ENCODE measurements at places on chromosomes 7 and 10. TPM values are rescaled to one million over a fixed set of nuclear protein-coding genes. Genes with fewer than 3 reads are reported as not detected.

GRCh38 chr7:120460949-120461348, 188.0 kb downstream of the KCND2 start:
- peaks cover 6% of the 10 kb centered on the region for H3K36me3 ChIP-seq
- no peak overlapping the region for H3K27ac ChIP-seq
- H3K4me3 ChIP-seq = no peak overlapping the region
- DNase-seq = no peak
- H3K4me1 ChIP-seq = peaks cover 4% of the 10 kb centered on the region

The CYP3A7 gene
- total RNA-seq = not detected

- peaks cover 9% of the 10 kb centered on the region for H3K36me3 ChIP-seq
- H3K27ac ChIP-seq = no peak overlapping the region
- H3K4me1 ChIP-seq = peaks cover 2% of the 10 kb centered on the region
- no peaks in the 10 kb centered on the region for H3K27me3 ChIP-seq
- no peak for DNase-seq
- H3K4me3 ChIP-seq = no peak overlapping the region
Measured at GRCh38 chr7:3446786-3447185, 145.7 kb downstream of the SDK1 start.

DNA sequence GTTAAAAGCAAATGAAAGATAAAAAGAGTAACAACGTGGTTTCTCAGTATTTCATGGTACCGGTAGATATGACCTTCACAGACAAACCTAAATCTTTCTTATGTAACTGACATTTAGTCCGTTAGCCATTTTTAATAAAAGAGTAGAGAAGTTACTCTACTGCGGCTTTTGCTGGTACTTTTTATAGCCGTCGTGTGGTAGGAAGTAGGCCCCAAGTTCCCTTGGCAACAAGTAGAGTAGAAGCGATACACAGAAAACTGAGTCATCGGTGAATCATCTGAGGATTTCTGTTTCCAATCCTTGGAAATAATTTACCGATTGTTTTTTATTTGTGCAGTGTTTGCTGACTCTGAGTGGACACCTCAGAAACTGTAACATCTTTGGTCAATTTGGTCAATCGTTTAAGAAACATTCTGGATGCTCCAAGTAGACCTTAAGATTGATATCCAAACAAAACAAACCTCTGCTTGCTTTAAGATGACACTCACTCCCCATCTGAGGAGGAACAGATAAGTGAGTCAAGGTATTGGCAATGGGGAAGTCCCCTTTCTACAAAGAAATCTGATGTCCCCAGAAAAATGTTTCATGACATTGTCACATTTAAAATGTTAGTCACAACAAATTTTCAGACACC, 63.9 kb upstream of the AHR start:
- H3K27ac ChIP-seq = no peak overlapping the region
- no peak for DNase-seq
- no peaks in the 10 kb centered on the region for H3K36me3 ChIP-seq
- H3K4me1 ChIP-seq = no peaks in the 10 kb centered on the region
- H3K4me3 ChIP-seq = no peak overlapping the region

The CH25H gene
- total RNA-seq = 0.25 TPM

DNA sequence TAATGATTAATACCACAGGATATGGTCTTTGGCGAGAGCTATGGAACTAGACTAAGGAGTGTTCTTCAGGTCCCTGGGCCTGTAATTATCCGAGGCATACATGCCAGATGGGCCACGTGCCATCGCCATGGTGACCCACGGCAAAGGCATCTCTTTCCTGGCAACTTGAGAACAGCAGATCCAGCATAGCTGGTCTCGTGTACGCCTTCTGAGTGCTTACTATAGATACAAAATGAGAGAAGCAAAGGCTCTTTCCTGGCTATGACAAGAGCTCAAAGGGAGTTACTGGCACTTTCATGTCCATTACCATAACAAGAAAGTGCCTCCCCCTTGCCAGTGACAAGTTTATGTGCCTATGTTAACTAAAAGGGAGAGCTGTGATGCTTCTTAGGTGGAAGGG, 26.0 kb upstream of the GLI3 start:
- H3K4me3 ChIP-seq = no peak overlapping the region
- peaks cover 5% of the 10 kb centered on the region for H3K4me1 ChIP-seq
- DNase-seq = peak; percentile 44
- H3K27me3 ChIP-seq = peaks cover 2% of the 10 kb centered on the region
- no peak overlapping the region for H3K27ac ChIP-seq

DNA sequence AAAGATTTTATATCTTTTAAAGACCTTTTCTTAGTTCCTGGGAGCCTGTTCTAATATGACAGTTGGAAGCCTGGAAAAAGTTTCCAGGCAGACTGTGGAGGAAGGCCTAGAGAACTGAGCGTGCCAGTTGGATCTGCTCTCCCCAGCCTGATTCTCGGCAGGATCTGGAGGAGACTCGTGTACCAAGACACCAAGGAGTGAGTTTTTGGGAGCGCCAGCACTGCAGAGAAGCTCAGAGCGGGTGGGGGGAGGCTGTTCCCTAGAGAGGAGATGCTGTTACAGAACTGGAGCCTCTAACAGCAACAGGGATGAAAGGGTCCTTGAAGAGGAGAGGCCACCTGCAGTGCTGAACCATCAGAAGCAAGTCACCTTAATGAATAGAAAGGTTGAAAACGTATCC, 52.9 kb downstream of the LYZL2 start:
- H3K36me3 ChIP-seq = no peaks in the 10 kb centered on the region
- H3K4me1 ChIP-seq = peaks cover 4% of the 10 kb centered on the region
- H3K27ac ChIP-seq = no peak overlapping the region
- H3K4me3 ChIP-seq = no peak overlapping the region
- no peak for DNase-seq

GRCh38 chr10:124469956-124470484, 8.4 kb downstream of the LHPP start:
- DNase-seq = no peak
- no peaks in the 10 kb centered on the region for H3K36me3 ChIP-seq
- peaks cover 1% of the 10 kb centered on the region for H3K27me3 ChIP-seq
- H3K27ac ChIP-seq = no peak overlapping the region

- peaks cover 51% of the 10 kb centered on the region for H3K4me1 ChIP-seq
- peaks cover 1% of the 10 kb centered on the region for H3K27me3 ChIP-seq
- DNase-seq = no peak
Measured at GRCh38 chr10:32949221-32949678, 8.8 kb downstream of the ITGB1 start.

The MEIG1 gene
- total RNA-seq = not detected

DNA sequence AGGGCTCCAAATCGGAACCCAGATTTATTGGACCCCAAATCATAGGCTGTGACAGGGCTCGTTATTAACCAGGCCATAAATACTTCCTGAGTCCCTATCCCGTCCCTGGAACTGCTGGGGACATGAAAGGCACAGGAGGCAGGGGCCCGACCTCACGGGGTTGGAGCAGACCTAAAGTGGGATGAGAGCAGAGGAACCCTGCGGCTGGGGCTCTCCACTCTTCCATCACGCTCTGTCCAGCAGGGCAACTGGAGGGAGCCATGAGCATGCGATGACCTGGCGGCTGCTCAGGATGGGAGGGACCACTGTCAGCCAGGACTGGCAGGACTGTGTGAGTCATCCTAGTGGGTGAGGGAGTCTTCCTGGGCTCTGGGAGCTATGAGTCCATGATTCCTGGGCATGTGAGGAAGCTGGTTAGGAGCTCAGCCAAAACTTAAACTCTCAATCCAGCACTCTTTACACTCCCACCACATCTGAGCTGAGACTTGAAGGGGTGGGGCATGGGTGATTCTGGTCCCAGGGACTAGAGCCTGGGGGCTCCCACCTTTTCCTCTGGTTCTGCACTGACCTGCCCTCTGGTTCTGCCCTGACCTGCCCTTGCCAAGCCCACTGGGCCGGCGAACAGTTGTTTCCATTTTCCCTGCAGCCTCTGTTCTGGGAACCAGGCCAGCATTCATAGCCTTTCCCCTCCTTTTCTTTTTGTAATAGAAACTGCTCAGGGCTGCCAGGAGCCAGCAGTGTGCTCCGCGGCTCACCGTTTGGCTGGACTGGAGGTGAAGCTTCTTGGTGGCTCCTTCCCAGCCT, 47.1 kb downstream of the SYPL1 start:
- H3K27ac ChIP-seq = peak overlapping the region; percentile 84
- peaks cover 5% of the 10 kb centered on the region for H3K36me3 ChIP-seq
- no peaks in the 10 kb centered on the region for H3K27me3 ChIP-seq

- no peak for DNase-seq
- no peak overlapping the region for H3K27ac ChIP-seq
- no peaks in the 10 kb centered on the region for H3K36me3 ChIP-seq
Measured at GRCh38 chr7:77360104-77360503, 56.0 kb downstream of the GSAP start.

DNA sequence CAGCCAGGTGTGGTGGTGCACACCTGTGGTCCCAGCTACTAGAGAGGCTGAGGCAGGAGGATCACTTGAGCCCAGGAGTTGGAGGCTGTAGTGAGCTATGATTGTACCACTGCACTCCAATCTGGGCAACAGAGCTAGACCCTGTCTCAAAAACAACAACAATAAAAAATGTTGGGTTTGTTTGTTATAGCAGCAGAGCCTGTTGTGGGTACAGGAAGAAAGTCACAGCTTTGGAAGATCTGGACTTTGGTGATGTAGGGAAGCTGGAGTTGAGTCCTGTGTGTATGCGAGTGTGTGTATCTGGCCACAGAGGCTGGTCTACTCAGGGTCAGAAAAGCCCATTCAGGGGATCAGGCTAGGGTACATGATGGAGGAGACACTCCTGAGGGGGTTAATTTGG, 3.9 kb downstream of the GRID2IP start:
- H3K4me3 ChIP-seq = no peak overlapping the region
- H3K36me3 ChIP-seq = no peaks in the 10 kb centered on the region
- no peaks in the 10 kb centered on the region for H3K4me1 ChIP-seq
- H3K27me3 ChIP-seq = peaks cover 3% of the 10 kb centered on the region

The EVX1 gene
- total RNA-seq = 7.1 TPM

DNA sequence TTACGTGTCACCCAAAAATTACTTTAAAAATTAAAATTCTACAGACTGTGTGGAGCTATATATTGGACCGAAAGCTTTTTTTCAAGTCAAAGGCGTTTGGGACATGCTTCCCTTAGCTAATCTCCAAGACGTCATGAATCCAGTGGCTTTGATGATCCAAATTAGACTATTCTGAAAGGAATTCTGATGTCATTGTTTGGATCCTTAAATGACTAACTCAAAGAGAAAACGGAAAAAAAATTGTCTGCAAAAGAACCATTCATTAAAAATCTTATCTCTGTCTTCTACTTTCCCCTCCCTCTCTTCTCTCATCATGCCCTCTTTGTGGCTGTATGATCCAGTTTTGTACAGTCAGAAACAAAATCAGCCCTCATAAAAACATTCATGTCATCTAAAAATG, 161.8 kb downstream of the ETV1 start:
- no peak for DNase-seq
- H3K4me1 ChIP-seq = no peaks in the 10 kb centered on the region
- no peak overlapping the region for H3K4me3 ChIP-seq
- no peaks in the 10 kb centered on the region for H3K36me3 ChIP-seq
- H3K27me3 ChIP-seq = no peaks in the 10 kb centered on the region

The AKR1E2 gene
- total RNA-seq = 8.7 TPM

The PLPP4 gene
- 2.6 TPM for total RNA-seq

DNA sequence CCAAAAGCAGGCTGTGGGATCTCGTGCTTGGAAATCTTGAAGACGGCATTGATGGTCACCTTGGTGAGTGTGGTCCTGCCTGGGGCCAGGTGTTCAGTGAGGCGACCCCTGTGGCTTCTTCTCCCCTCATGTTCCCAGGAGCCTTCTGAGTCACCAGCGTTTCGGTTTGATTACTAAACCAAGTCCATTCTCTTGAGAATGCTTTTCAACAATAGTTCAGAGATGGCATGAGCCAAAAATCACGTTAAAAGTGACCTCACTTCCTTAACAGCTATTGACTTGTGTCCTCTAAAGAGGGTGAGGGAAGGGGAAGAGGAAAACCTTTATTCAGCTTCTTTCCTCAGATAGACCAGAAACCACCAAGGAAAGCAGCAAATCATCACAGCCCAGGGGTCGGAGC, 315.2 kb downstream of the GATA3 start:
- H3K27ac ChIP-seq = no peak overlapping the region
- no peaks in the 10 kb centered on the region for H3K27me3 ChIP-seq
- no peak overlapping the region for H3K4me3 ChIP-seq
- no peak for DNase-seq
- H3K4me1 ChIP-seq = no peaks in the 10 kb centered on the region

DNA sequence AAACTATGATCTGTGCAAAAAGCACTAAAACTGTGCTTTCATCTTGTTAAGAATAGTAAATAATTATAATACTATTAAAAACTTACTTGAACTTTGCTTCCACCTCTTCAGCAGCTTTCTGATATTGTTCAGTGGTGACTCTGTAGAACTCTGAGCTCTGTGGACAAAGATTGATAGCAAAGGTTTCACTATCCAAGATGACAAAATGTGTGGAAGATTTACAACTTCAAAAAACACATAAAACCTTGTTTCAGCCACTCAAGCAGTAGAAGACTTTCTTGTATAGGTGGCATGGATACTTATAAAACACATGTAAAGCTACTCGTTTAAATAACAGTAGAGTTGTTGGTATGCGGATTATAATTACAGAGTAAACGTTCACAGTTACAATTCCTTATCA, 243.6 kb downstream of the CHCHD3 start:
- no peaks in the 10 kb centered on the region for H3K36me3 ChIP-seq
- H3K4me3 ChIP-seq = no peak overlapping the region
- no peak overlapping the region for H3K27ac ChIP-seq
- H3K27me3 ChIP-seq = peaks cover 2% of the 10 kb centered on the region
- no peak for DNase-seq
